Fibroblast of skin of left biceps (primary cell): ENCODE measurements at places on chromosomes 2 and 18.
A peak's percentile ranks its signal among the peaks of the same experiment; 100 is the strongest.

GRCh38 chr18:9861157-9861556 lies 24.6 kb upstream of the TXNDC2 start:
- no peak for DNase-seq

DNA sequence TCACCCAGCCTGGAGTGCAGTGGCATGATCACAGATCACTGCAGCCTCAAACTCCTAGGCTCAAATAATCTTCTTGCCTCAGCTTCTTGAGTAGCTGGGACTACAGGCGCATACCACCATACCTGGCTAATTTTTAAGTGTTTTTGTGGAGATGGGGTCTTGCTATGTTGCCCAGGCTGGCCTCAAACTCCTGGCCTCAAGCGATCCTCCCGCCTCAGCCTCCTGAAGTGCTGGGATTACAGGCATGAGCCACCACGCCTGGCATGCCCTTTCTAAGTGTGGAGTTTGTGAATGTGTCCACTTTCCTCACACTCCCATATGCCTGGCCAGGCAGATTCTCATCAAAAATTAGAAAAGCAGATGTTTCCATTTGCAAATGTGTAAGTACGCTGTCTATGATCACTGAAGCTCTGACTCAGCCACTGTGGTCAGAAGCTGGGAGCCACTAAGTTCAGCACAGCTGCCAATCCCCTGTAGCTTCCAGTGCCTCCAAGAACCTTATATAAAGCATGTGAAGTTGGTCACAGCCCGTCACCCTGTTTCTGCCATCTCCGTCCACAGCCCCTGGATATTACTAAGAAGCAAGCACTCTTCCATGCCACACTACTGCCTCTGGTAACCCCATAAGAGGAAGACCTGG lies 155.4 kb downstream of the FAM210A start:
- DNase-seq = no peak

DNA sequence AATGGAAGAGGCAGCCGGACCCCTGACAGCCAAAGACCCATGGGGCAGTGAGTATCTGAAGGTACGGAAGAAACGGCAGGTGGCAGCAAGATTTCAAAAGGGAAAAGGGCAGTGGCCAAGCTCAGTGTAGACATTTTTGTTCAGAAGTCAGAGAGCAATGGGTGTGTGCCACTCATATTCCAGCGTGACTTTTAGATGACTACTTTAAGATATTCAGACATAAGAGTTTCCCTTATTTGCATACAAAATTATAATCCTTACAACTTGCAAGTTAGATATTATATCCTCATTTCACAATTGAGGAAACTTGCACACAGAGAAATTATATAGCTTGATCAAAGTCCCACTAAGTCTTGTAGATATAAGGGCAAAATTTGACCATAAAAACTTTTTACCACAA lies 60.7 kb upstream of the CYTIP start:
- DNase-seq = no peak

GRCh38 chr2:193253014-193253530 lies 1058.3 kb upstream of the TMEFF2 start:
- no peak for DNase-seq

DNA sequence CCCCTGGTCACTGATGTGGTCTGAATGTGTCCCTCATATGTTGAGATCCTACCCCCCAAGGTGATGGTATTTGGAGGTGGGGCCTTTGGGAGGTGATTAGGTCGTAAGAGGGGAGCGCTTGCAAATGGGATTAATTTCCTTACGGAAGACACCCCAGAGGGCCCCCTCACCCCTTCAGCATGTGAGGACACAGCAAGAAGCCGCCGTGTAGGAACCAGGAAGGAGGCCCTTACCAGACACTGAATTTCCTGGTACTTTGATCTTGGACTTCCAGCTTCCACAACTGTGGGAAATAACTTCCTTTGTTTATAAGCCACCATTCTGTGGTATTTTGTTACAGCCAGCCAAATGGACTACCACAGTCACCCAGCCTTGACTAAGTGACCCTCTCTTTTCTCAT lies 35.9 kb downstream of the NCK2 start:
- DNase-seq = no peak

DNA sequence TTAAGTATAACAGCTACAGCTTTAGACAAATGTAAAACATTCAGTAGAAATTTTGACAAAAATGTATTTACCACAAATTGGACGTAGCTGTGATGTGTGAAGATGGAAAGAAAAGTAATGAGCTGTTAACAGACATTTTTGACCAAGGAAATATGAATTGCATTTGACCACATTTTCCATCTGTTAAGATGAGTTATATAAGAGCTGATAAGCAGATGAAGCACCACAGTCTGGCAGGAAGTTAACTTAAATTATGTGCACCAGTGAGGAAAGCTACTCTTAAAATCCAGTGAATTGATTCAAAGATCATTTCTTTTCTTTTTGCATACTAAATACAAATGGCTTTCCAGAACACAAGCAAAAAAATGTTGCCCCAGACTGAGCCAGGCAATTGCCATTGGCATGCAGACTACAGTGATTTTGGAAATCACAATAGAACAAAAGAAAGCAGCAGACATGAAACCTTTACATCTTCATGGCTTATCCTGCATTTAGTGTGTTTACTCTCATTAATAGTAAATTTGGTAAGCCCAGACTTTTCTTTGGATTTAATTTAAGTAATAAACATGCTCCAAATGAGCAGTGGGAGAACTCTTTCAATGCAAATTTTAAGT lies 493.7 kb downstream of the TMX3 start:
- DNase-seq = peak; percentile 79

GRCh38 chr2:238379096-238379810 lies 47.5 kb upstream of the ASB1 start:
- no peak for DNase-seq
